Activated T-helper 2 cell treated with anti-CD3 and anti-CD28 coated beads, Interferon-gamma antibody, Interleukin-2, Interleukin-4, amounts not matched to agents 10 μg/mL and 5 μg/mL and 100 μg/mL, durations not matched to agents 14 hours and 24 hours and 36 hours (primary cell): ENCODE measurements at places on chromosomes 16 and 17.

DNA sequence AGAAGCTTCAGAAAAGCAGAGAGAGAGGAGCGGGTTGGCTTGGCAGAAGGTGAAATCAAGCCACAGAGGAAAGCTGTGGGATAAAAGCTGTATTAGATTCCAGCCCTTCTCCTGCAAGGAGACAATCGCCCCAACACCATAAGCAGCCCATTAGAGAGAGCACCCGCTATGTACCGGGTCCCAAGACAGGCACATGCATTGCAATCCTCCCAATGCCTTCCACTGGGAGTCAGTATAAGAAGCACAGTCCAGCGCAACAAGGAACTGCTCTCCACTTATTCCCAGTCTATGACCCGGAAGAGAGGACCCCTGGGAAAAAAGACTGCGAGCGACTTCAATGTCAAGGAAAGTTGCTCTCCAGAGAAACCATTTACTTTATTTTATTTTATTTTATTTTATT, 43.8 kb downstream of the NOG start:
- DNase-seq: no peak

DNA sequence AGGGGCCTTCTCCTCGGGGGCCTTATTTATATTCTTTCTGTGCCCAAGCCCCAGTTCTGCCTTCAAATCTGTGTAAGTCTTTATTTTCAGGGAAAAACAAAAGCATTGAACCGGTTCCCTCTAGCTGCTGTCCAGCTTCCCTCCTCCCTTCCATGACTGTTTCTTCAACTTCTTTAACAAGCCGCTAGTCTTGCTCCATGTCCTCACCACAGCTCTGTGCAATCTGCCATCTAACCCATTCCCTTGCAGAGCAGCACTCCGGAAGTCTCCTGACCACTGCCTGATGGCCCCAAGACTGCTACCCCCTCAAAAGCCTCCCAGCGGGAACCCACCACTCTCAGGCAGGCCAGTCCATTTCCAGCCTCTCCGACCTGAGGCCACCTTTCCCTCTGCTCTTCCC, 16.9 kb downstream of the EMC8 start:
- no peak for DNase-seq

DNA sequence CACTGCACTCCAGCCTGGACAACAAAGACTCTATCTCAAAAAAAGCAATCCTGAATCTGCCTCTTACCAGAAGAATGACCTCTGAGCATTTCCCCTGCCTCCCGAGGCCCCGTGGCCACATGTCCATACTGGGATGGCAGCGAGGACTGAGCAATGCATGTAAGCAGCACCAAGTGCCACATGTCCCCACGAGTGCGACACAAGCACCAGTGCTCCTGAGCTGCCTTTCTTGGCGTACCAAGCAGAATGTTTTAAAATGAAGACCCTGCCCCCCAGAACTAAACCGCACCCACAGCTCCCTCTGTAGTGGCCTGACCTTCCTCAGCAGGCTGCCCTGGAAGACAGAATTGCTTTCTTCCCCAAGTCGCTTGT, 373.3 kb downstream of the SLC39A11 start:
- no peak for DNase-seq

DNA sequence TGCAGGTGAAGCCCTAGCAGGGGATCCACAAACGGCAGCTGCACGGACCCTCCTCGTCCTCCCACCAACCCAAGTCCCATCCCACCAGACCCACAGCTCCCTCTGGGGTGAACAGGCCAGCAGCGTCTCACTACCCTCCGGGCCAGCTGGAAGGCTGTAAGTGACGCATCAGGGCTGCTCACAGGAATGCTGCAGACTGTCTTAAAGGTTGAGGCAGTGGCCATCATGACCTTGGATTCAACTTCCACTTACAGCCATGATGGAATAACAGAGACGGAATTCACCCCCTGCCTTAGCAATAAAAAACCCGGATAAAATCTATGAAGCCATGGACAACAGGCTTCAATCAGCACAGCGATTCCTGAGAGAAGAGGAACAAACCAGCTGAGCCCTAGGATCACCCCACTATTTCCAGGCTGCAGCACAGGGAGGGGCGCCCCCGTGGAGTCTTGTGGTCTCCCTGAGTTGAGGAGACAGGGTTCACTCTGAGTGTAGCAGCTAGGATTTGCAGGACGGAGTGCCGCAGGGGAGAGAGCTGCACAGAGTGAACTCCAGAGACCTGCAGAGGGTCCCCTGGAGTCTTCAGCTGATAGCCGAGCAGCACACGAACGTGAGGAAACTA, 10.5 kb downstream of the FAM83G start:
- DNase-seq: no peak

DNA sequence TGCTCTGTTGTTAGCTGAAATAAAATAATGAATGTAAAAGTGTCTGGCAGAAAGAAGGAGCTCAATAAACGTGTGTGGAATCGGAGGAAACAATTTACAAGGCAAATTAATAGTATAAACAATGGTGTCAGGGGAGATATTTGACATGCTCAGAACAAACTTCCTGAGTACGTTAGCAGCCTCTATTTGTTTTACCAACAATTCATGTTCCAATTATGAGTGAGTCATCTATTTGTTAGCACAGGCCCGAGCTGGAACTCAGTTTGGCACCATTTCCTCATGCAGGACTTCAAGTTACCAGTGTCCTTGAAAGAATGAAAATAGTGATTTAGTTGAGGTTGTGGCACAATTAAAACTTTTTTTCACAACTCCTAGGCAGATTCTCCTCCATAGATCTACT, 9.1 kb downstream of the ASIC2 start:
- DNase-seq: no peak

GRCh38 chr17:39632153-39632941, 4.6 kb upstream of the STARD3 start:
- no peak for DNase-seq

- no peak for DNase-seq
Observed at GRCh38 chr16:88084881-88085280, 133.6 kb downstream of the BANP start.

DNA sequence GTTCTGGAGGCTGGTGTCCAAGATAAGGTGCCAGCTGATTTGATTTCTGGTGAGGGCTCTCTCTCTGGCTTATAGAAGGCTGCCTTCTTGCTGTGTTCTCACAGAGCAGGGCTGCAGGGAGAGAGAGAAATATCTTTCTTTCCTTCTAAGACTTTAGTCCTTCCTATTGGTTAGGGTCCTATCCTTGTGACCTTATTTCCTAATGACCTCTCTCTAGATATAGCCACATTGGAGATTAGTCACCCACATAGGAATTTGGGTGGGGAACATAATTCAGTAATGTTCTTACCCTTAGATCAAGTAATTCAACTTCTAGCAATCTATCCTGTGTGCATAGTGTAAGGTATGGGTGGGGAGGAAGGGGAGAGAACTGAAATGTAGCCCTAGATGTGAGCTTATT, 18.0 kb upstream of the ABCA5 start:
- no peak for DNase-seq

DNA sequence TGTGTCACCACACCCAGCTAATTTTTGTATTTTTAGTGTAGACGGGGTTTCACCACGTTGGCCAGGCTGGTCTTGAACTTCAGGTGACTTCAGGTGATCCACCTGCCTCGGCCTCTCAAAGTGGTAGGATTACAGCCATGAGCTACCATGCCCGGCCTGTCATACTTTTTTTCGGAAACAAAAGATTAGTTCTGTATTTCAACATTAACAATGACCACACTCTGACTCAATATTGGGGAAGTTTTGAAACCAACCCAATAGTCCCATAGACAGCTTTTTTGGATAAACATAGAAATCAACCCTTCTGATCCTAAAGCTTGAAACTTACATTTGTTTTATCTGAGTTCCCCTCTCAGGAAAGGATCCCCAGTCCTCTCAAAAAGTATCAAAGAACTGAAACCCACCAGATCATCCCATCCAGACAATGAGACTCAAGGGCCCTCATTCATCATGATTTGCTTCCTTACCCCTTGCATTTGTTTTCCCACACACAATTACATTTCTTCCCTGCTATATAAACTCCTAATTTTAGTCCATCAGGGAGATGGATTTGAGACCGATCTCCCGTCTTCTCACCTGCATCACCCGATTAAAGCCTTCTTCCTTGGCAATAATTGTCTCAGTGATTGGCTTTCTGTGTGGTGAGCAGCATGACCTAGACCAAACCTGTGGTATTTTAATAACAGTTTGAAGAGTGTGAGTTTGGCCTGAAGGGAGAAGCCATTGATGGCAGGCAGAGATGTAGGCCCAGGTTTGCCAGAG, 7.2 kb upstream of the AGRP start:
- DNase-seq: no peak

DNA sequence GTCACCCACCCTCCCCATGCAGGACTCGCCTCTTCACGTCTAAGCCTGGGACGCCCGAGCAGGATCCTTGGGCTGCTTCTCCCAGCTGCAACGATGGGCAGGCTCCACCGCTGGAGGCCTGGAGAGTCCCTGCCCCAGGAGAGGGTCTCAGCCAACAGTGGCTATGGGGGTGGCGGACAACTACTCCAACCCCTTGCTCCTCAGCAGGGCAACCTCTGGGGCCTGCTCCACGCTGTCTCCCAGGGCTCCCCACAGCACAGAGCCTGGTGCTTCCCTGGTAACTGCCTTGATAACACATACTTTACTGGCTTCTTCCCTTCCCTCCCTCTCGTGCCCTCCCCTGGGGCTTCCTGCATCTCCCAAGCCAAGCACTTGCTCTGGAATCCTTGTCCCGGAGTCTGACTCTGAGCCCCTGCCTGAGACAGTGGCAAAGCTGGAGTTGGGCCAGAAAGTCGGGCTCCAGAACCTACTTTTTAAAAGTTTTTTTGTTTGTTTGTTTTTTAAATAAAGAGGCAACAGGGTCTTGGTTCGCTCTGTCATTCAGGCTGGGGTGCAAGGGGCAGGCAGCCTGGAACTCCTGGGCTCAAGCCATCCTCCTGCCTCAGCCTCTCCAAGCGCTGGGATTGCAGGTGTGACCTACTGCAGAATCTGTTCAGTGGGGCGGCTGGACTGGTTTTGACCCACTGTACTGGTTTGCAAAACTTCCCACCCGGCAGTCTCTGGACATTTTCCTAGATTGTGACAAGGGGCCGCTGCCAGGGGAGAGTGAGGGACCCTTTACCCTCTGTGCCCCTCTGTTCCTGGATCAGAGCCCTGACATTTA, 99.4 kb downstream of the TNFRSF13B start:
- DNase-seq: no peak

DNA sequence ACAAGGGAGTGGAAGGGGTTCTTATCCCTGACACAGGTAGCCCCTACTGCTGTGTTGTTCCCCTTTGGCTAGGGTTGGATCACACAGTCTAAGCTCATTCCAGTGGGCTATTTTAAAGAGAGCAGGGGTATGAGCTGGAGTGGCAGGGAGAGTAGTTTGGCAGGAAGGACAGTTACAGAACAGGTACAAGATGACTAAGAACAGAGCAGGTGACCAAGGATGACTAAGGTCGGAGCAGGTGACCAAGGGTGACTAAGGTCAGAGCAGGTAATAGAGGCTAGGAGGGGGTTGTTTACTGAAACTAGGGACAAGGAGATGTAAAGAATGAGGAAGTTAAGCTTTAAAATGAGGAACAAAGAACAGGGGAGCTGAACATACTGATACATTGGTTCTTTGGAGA, 58.8 kb downstream of the UTP18 start:
- no peak for DNase-seq

GRCh38 chr17:65952586-65952985, 239.3 kb downstream of the CEP112 start:
- no peak for DNase-seq

- no peak for DNase-seq
Observed at GRCh38 chr17:78529871-78530670, 47.1 kb downstream of the DNAH17 start.

GRCh38 chr17:56594320-56595107, 1.0 kb downstream of the NOG start:
- peak; percentile 28 for DNase-seq

GRCh38 chr17:17767154-17767869, 69.5 kb downstream of the SREBF1 start:
- DNase-seq: no peak

DNA sequence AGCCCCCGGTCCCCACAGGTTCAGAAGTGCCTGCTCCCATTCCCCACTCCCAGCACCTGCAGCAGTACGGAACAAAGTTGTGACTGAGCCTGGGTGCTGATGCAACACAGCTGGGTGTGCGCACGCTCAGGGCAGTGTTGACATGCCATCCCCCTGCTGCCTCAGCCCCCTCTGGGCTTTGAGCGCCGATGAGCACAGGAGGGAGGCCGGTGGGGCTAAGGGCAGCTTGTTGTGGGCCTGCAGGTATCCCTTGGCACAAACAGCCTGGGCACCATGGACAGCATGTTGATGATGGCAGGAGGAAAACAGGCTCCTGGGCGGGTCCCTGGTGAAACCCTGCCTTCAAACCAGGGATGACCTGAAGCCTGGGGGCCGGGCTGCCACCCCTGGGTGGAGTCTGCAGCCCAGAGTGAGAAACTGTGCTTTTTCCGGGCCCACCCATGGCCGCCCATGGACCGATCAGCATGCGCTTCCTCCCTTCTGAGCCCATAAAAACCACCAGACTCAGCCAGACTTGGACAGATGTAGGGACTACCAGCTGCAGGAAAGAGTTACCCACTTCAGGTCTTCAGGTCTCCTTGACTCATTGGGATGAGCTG, 175.5 kb downstream of the PHKB start:
- no peak for DNase-seq

GRCh38 chr17:50513495-50513894, 5.3 kb downstream of the MYCBPAP start:
- DNase-seq: no peak

- DNase-seq: no peak
Observed at GRCh38 chr16:17327664-17328335, 143.0 kb downstream of the XYLT1 start.
